Left renal pelvis (tissue), 4 donors: ENCODE measurements at places on chromosomes 16 and 17. TPM values are rescaled to one million over a fixed set of nuclear protein-coding genes. Genes with fewer than 3 reads are reported as not detected.

MYH11 gene
- polyA plus RNA-seq, result 14.1 TPM

DNA sequence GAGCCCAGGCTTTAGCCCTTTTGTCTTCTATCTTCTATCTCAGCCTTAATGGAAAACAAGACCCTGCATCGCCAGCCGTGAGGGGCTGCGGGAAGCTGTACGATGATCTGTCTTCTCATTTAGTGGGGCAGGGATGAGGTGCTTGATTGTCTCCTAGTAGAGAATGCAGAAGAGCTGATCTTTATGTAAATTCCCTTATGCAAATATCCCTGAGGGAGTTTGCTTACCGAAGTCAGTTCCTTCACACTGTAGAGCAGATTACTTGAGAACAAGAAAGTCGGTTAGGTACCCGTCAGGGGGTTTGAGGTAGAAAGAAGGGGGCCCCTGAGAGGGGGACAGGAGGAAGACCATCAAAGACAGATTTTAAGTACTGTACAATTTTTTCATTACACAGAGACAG is 66.2 kb downstream of the IRF8 start:
- no peak for DNase-seq

QPRT gene
- 190 TPM for polyA plus RNA-seq

ABI3 gene
- 5.6 TPM for polyA plus RNA-seq

DNA sequence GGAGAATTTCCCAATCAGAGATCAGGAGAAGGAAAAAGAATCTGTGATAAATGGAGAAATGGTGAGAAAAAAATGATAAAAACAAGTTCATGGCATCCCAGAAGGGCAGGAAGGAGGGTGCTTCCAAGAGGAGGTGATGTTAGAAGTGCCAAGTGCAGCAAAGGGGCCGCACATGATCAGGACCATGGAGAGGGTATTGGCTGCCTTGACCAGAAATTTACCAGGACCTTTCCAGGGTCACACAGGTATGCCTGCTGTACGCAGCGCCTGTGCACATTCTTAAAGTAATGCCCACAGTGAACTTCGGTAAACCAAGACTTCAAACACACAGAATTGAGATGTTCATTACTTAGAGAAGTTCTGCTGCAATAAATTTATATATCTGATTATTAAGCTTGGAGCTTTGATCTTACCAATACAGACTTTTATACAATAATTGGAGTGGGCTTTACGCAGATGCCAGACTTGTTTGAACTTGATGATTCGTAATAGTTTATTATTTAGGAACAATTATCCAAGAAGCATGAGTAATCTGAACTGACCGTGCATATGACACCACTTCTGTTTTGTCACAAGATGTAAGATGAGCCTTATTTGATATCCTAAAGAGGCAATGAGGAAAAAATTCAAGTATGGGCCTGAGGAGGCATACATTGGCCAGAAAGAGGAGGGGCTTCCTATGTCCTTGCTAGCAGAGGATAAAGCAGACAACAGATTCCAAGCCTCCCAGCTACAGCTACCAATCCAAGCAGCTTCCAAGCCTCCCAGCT is 2.2 kb upstream of the KRT33A start:
- no peak for DNase-seq

DNA sequence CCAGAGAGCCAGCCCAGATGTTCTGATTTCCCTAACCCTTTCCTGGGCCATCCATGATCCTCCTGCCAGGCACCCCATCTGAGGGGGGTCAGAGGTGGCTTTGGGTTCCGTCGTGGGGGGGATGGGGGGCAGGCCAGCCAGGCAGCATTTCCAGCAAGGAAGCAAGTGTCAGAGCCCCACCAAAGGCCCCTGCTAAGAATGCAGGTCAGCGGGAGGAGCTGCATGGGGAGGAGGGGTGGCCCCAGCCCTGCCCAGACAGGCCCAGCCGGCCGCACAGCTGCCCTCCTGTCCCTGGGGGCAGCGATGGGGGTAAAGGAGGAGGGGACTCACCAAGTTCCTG is 2.3 kb upstream of the SCRN2 start:
- no peak for DNase-seq

- DNase-seq, result no peak
Observed at GRCh38 chr17:27284811-27285415, 9.0 kb upstream of the WSB1 start.

DNA sequence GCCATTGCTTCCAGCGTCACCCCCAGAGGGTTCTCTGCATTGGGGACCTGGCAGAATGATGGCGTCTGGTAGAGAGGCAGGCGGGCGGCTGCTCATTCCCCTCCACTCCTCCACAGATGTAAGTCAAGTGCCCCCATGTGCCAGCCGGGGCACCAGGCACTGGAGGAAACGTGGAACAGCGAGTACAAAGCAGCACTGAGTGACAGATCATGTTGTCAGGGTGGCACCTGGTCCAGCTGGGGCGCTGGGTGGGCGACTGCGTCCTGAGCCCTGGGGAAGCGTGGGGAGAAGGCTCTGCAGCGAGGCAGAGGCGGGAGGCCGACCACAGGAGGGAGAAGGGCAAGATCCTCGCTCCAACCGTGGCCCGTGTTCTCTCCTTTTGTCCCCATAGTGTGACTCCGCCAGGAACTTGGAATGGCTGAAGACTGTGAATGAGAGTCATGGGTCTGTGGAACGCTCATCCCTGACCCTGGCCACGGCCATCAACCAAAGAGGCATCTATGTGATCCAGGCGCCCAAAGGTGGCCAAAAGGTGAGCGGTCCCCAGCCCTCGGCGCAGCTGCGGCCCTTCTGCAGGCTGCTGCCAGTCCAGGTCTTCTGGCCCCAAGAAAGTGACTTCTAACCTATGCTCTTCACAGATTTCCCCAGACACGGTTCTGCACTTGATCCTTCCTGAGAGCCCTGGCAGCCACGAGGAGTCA is 76.7 kb downstream of the RNF213 start:
- DNase-seq, result no peak

- DNase-seq, result no peak
Observed at GRCh38 chr17:81042606-81043005, 7.7 kb downstream of the BAIAP2 start.

GRCh38 chr17:2433696-2434095 is 32.8 kb upstream of the MNT start:
- no peak for DNase-seq

- no peak for DNase-seq
Observed at GRCh38 chr17:31486351-31487062, 95.0 kb downstream of the RAB11FIP4 start.

DNA sequence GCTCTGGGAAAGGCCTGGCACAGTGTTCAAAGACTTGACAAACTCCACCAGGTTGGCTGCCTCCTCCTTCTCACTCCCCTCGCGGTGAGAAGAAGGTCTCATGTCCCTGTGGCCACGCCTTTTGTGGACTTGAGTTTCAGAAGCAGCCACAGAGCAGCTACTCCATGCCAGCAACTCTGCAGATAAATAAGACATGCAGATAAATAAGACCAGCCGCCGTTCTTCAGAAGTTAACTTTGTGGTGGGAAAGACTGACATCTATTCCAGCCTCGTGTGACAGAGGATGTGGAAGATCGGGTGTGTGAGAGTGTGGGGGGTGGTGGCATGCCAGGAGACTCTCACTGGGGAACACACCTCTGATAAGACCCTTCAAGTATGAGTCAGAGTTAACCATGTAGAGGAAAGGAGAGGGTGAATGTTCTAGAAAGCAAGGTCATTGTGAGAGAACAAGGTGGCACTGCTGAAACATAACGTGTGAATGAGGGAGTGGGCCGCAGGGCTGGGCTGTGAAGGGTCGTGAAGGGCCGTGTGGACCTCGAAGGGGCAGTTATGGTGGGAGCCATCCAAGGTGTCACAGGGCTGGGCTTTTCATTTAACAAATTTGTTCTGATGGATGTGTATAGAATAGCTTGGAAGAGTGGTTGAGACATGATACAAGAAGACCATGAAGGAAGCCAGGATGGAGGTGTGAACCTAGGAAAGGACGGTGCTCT is 830 bp downstream of the SPACA3 start:
- DNase-seq, result no peak

DNA sequence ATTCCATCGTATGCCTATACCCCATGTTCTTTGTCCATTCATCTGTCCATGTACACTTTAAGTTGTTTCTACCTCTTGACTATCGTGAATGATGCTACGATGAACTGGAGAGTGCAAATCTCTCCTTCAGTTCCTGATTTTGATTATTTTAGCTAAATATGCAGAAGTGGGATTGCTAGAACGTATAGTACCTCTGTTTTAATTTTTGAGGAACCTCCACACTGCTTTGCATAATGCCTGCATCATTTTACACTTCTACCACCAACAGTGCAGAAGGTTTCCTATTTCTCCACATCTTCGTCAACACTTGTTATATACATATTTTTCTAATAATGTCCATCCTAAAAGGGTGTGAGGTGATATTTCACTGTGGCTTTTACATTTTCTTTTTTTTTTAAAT is 43.9 kb downstream of the SDR42E1 start:
- DNase-seq, result no peak

- no peak for DNase-seq
Observed at GRCh38 chr17:14737984-14738651, 437.2 kb downstream of the HS3ST3B1 start.

DNA sequence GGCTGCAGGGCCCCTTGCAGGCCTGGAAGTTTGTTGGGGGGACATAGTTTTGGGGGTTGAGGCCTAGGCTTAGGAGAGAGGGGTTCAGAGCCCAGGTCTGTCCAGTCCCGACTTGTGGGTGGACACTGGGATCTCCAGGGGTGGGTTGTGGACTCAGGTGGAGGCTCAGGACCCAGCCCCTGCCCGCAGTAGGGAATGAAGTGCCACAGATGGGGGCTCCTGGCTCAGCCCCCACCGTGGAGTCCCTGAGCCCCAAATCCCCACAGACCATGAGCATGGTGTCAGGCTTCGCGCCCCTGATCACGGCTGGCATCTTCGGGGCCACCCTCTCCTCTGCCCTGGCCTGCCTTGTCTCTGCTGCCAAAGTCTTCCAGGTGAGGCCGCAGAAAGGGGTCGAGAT is 14.3 kb downstream of the SLC12A3 start:
- no peak for DNase-seq

TEN1 gene
- 19.8 TPM for polyA plus RNA-seq

XYLT1 gene
- polyA plus RNA-seq, result 7.1 TPM

TPSD1 gene
- not detected for polyA plus RNA-seq

DNA sequence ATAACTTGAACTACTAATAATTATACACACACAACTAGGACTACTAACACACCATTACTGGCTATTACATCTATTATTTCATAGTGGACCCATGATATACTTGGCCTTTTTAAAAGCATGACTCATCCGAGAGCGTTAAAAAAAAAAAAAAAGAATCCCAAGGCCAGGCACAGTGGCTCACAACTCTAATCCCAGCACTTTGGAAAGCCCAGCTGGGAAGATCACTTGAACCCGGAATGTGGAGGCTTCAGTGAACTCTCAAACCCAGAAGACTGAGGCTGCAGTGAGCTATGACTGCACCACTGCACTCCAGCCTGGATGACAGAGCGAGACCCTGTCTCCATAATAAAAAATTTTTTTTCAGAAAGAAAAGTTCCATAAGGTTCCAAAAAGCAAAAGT is 3.1 kb downstream of the GLG1 start:
- no peak for DNase-seq

GUCY2D gene
- 0.34 TPM for polyA plus RNA-seq
